ENCODE measurements at places on chromosomes 1 and 21.
A peak's percentile ranks its signal among the peaks of the same experiment; 100 is the strongest.

GRCh38 chr1:8822373-8823294 lies 5.2 kb upstream of the RERE start:
- DNase-seq = no peak
- no peak overlapping the region for H3K4me3 ChIP-seq
- H3K4me1 ChIP-seq = peaks cover 29% of the 10 kb centered on the region
- no peaks in the 10 kb centered on the region for H3K36me3 ChIP-seq

DNA sequence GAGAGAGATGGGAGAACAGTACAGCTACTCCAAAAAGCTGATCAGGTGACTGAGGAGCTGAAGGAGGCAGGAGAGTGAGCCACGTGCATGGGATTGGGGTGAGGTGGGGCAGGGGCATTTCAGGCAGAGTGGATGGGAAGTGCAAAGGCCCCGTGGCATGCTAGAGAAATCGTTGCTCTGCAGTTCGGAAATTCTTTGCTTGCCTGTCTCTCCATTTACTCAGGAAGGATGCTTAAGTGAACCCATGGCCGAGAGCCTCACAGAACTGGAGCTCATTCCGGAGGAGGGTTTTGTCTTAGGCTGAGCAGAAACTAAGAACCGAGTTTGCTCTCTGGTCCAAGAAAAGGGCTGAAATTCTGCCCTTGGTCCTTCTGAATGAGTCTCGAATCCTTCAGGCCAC lies 139.8 kb upstream of the TMEM51 start:
- H3K4me3 ChIP-seq = no peak overlapping the region
- peaks cover 14% of the 10 kb centered on the region for H3K4me1 ChIP-seq
- H3K27me3 ChIP-seq = peaks cover 4% of the 10 kb centered on the region

GRCh38 chr21:45378258-45378966 lies 26.6 kb upstream of the COL18A1 start:
- DNase-seq = no peak
- peaks cover 15% of the 10 kb centered on the region for H3K27me3 ChIP-seq
- H3K36me3 ChIP-seq = peaks cover 5% of the 10 kb centered on the region
- H3K4me1 ChIP-seq = peaks cover 15% of the 10 kb centered on the region
- no peak overlapping the region for H3K4me3 ChIP-seq
- no peak overlapping the region for H3K27ac ChIP-seq

GRCh38 chr1:112393631-112393974 lies 2.4 kb upstream of the CTTNBP2NL start:
- peak overlapping the region; percentile 54 for H3K4me3 ChIP-seq
- H3K27ac ChIP-seq = peak overlapping the region; percentile 99
- peaks cover 4% of the 10 kb centered on the region for H3K36me3 ChIP-seq
- peaks cover 72% of the 10 kb centered on the region for H3K4me1 ChIP-seq

DNA sequence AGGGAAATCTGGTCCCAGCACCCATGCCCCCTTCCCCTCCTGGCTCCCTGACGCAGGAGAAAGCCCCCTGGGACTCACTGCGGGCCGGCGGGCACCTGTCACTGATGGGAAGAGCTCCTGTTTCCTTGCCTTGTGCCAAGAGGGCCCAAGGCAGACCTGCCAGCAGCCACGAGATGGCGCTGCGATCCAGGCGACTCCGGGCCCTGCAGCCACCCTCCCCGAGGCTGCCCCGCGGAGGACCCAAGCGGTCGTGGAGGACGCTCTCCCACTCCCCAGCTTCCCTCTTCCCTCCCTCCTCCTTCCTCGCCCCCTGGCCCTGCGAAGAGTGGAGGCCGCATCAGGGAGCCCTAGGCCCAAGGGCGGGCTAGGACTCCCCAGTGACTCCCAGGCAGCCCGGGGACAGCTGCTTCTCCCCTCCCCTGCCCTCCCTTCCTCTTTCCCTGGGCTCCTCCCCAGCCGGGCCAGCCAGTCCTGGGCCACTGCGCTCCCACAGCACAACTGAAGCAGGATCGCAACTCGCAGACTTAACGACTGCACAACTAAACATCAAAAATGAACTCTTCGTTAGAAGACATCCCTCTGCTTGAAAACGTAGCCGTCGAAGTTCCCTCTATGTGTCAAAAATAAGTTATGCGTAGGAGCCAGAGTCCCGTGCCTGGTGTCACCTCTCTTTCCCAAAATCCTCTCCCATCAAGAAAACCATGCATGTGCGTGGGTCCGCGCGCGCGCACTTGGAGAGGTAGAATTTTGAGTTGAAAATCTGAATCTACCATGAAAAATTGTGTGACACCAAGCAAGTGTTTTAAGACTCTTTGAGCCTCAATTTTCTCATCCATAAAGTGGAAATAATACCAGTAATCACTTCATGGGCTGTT lies 34.2 kb downstream of the BATF3 start:
- H3K36me3 ChIP-seq = no peaks in the 10 kb centered on the region
- peaks cover 24% of the 10 kb centered on the region for H3K4me1 ChIP-seq
- H3K27ac ChIP-seq = no peak overlapping the region
- H3K27me3 ChIP-seq = peaks cover 2% of the 10 kb centered on the region

DNA sequence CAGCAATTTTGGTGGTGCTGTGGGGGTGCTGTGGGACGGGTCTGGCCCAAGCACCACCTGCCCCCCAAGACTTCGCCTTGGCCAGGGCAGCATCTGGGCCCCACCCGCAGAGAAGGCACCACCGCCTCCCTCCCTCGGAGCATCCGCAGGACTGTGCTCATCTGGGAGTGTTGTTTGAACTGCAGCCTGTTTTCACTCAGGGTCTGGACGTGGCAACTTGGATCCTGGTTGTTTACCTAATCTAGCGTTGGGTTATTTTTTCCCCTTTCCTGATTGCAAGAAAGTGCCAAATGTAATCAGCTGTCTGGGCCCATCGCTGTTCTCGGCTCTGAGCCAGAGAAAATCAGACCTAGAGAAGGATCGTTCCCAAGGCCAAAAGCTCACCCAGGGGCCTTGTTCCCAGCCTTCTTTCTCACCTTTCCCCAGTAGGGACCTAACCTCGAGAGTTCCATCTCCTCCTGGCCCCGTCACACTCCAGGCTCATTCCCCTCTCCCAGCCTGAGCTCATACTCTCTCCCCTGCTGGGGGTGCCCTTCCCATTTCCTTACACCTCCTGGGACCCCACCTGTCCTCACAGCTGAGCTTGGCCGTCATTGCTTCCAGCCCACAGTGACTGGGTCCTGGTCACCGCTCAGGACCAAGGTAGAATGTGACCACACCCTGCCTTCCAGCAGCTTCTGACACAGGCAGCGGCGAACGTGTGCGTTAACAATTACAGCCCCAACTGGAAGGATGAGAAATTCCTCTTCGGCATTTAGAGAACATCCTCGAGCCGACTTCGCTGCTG lies 72.0 kb upstream of the FAM20B start:
- H3K4me1 ChIP-seq = no peaks in the 10 kb centered on the region
- no peak for DNase-seq
- peaks cover 13% of the 10 kb centered on the region for H3K27me3 ChIP-seq
- H3K4me3 ChIP-seq = no peak overlapping the region

GRCh38 chr1:9260059-9260766 lies 25.6 kb downstream of the H6PD start:
- H3K36me3 ChIP-seq = peaks cover 6% of the 10 kb centered on the region
- no peak for DNase-seq
- peak overlapping the region; percentile 4 for H3K4me3 ChIP-seq
- peak overlapping the region; percentile 91 for H3K27ac ChIP-seq

DNA sequence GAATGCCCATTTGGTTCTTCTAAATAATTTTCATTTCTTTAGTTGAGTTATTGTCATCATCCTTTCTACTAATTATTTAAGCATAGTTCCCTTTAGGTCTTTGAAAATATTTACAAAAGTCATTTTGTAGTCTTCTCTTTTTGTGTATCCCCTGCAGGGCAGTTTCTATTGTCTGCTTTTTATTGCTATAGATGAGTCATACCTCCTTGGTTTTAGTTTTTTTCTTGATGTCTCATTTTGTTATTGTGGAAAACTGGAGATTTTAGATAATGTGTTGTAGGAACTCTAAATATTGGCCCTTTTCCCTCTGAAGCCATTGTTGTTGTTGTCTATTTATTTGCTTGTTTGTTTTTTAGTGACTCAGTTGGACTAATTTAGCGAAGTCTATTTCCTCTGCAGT lies 387.9 kb downstream of the NUF2 start:
- no peak overlapping the region for H3K4me3 ChIP-seq
- no peak for DNase-seq
- H3K36me3 ChIP-seq = no peaks in the 10 kb centered on the region
- H3K27ac ChIP-seq = no peak overlapping the region
- H3K27me3 ChIP-seq = no peaks in the 10 kb centered on the region

DNA sequence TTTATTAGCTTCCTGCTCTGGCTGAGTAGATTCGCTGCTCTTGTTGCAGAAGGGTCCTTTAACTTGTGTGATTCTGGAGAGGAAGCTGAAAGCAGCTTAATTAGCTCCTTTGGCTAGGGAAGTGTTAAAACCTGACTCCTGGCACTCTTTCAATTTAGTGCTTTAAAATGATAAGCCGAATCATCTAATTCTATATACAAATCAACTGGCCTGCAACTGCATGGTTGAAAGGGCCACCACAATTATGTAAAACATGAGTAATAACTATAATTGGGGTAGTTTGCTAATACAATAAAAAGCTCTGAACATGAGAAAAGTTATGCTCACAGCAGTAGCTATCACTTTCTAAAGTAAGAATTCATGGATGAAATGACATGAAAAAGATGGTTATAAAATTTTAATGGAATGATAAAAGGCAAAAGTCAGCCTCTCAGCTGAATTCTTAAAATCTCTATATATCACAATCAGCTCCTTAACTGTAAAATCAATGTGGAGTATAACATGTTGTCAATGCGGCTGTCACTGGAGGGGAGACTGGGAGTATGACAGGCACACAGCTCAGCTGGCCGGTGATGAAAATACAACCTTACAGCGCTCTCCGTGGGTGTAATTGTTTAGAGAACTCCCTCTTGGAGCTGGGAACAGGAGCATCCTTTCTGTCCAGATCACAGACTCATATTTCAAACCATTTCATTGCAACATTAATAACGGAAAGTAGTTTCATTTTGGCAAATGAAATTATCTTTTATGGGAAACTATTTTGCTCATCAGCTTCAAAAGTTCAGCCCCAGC lies 324.4 kb downstream of the KCTD3 start:
- no peak overlapping the region for H3K27ac ChIP-seq
- no peaks in the 10 kb centered on the region for H3K27me3 ChIP-seq
- no peaks in the 10 kb centered on the region for H3K36me3 ChIP-seq
- no peak overlapping the region for H3K4me3 ChIP-seq
- H3K4me1 ChIP-seq = peaks cover 5% of the 10 kb centered on the region

GRCh38 chr1:27417713-27418112 lies 25.3 kb downstream of the GPR3 start:
- H3K36me3 ChIP-seq = peaks cover 56% of the 10 kb centered on the region
- H3K4me1 ChIP-seq = peaks cover 44% of the 10 kb centered on the region
- DNase-seq = no peak
- peaks cover 6% of the 10 kb centered on the region for H3K27me3 ChIP-seq

- H3K4me1 ChIP-seq = no peaks in the 10 kb centered on the region
- no peaks in the 10 kb centered on the region for H3K36me3 ChIP-seq
- DNase-seq = no peak
- H3K27ac ChIP-seq = no peak overlapping the region
- peaks cover 2% of the 10 kb centered on the region for H3K27me3 ChIP-seq
Measured at GRCh38 chr1:22635436-22635835, 992 bp upstream of the C1QA start.

DNA sequence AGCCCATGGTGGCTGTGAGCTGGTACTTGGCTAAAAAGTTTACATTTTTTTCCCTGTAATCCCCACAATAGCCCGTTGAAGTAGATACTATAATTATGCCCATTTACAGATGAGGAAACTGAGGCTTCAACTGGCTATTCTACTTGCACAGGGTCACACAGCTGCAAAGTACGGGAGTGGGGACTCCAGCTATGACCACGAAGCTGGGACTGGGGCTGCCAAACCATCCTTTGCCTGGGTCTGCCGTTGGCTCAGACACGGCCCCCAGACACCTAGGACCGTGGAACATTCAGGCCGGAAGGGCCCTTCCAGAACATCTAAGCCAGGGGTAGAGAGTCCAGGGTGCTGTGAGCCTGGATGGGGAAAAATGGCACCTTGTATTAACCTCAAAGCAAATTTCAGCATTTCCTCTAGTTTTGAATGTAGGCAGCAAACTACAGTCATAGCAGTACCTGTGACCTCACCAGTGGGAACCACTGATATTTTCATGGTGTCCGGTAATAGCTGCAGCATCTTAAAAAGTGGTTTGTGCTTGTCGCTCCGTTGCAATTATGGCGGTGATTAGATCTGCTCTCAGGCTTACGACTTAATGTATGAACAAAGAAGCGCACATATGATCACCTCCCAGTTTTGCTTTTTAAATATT lies 4.3 kb downstream of the TP73 start:
- no peak overlapping the region for H3K27ac ChIP-seq
- no peaks in the 10 kb centered on the region for H3K36me3 ChIP-seq
- H3K4me3 ChIP-seq = no peak overlapping the region
- peaks cover 15% of the 10 kb centered on the region for H3K27me3 ChIP-seq
- DNase-seq = no peak

GRCh38 chr1:31416101-31416736 lies 3.2 kb downstream of the SERINC2 start:
- DNase-seq = no peak
- H3K4me1 ChIP-seq = peaks cover 24% of the 10 kb centered on the region
- peaks cover 9% of the 10 kb centered on the region for H3K27me3 ChIP-seq
- H3K36me3 ChIP-seq = peaks cover 6% of the 10 kb centered on the region
- no peak overlapping the region for H3K27ac ChIP-seq
- no peak overlapping the region for H3K4me3 ChIP-seq

DNA sequence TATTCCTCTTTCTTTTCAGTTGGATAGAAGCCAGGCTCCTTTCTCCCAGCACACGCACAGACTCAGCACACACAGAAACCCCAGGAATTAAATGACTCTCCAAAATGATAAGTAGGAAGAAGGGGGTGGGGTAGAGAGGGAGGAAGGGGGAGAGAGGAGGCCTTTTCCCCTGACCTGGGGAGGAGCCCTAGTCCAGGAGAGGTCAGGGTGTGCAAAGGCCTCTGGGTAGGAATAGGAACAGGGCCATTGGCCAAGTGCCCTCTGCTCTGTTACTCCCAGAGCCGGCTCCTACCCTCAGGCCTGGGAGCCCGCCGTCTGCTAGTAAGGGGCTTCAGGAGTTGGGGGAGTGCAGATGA lies 35.6 kb upstream of the PUM1 start:
- peaks cover 6% of the 10 kb centered on the region for H3K4me1 ChIP-seq
- DNase-seq = no peak
- no peaks in the 10 kb centered on the region for H3K36me3 ChIP-seq
- no peak overlapping the region for H3K27ac ChIP-seq
- no peak overlapping the region for H3K4me3 ChIP-seq
